ENCODE measurements at places on chromosomes 3 and 15.

GRCh38 chr15:74174219-74174957 is 878 bp downstream of the ISLR start:
- DNase-seq, result peak; percentile 70

GRCh38 chr3:115638991-115639390 is 15.7 kb downstream of the GAP43 start:
- DNase-seq, result no peak

GRCh38 chr3:6089780-6090179 is 771.1 kb upstream of the GRM7 start:
- DNase-seq, result no peak

GRCh38 chr3:24020036-24020691 is 75.1 kb downstream of the NR1D2 start:
- DNase-seq, result peak; percentile 2

GRCh38 chr3:58258392-58259055 is 20.9 kb downstream of the ABHD6 start:
- no peak for DNase-seq

- peak; percentile 12 for DNase-seq
These were observed 631 bp downstream of the UBR1 start for GRCh38 chr15:43105077-43105736.

- DNase-seq, result peak; percentile 12
These were observed 730 bp downstream of the SPRED1 start for GRCh38 chr15:38253351-38253781.

- DNase-seq, result peak; percentile 86
These were observed 73.4 kb upstream of the HACD2 start for GRCh38 chr3:123658118-123658851.

GRCh38 chr3:165056510-165056909 is 21.8 kb downstream of the SI start:
- no peak for DNase-seq

- peak; percentile 98 for DNase-seq
These were observed 10.6 kb downstream of the CISH start for GRCh38 chr3:50600841-50601591.

GRCh38 chr15:41462084-41462795 is 31.4 kb upstream of the ITPKA start:
- no peak for DNase-seq

DNA sequence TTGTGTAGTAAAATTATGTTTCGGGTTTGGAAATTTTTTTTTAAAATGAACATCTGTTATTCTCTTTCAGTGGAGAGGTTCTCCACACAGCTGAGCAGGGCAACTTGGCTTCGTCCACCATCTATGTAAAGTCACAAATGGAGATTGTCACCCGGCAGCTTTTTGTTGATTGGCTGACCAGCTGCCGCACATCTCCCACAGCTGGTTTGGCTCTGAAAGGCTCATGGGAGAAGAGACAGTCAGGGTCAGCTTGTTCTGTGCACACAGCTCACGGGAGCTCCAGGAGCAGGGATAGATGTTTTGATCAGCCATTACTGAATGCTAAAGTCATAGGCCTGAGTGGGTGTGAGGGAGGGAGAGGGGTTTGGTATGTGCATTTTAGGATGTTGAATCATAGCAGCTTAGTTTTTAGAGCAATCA is 12.9 kb upstream of the CCDC80 start:
- DNase-seq, result no peak

DNA sequence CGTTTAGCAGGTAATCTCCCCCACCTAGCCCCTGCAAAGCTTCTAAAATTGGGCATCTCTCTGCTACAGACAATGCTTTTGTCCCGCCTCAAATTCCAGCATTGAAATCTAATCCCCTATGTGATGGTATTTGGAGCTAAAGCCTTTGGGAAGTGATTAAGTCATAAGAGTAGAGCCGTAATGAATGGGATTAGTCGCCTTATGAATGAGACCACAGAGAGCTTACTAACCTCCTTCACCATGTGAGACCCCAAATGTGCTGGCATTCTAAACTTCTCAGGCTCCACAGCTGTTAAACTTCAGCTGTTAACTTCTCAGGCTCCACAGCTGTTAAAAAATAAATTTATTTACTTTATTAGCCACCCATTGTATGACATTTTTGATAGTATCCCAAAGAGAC is 374.2 kb upstream of the BCHE start:
- no peak for DNase-seq

DNA sequence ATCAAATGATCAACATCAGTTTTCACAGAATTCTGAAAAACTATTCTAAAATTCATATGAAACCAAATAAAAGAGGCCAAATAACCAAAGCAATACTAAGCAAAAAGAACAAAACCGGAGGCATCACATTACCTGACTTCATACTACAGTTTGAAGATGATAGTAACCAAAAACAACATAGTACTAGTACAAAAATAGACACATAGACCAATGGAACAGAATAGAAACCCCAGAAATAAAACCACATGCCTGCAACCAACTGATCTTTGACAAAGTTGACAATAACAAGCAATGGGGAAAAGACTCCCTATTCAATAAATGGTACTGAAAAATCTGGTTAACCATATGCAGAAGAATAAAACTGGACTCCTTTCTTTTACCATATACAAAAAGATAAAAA is 75.7 kb upstream of the FXR1 start:
- DNase-seq, result no peak

- DNase-seq, result no peak
These were observed 313.4 kb downstream of the RBMS3 start for GRCh38 chr3:29594261-29594660.

DNA sequence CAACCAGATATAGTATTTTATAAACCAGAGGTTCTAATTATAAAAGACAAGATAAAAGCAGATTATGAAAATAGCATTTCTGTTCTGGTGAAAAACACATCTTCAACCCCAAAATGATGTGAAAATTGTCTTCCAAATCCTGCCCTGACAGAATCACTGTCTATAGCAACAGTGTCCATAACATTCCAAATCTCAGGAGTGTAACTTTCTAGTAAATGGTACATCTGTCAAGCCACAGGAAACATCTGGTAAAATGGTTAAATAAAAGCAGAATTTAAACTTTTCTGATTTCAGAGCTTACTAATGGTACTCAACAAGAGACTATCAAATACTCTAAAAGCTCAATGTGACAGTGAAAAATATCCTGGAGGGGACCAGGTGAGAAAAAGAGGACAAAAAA is 60.5 kb downstream of the VGLL4 start:
- no peak for DNase-seq

GRCh38 chr3:158105119-158105709 is 1.0 kb downstream of the SHOX2 start:
- no peak for DNase-seq

DNA sequence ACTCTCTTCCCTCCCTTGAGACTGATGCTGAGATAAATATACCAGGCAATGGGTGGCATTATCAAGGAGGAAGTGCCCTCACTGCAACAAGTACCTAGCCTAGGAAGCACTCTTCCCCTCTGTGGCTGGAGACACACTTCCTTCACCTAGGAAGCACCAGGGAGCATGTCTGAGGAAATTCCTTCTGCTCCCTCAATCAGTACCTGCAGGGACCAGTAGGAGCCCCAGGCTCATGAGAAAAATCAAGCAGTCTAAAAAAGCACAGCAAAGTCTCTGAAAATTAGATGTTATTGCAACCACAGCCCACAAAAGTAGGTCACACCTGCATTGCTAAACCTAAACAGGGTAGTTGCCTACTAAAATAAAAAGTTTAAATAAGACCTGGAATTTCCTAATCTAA is 78.2 kb upstream of the TRPM1 start:
- DNase-seq, result no peak

DNA sequence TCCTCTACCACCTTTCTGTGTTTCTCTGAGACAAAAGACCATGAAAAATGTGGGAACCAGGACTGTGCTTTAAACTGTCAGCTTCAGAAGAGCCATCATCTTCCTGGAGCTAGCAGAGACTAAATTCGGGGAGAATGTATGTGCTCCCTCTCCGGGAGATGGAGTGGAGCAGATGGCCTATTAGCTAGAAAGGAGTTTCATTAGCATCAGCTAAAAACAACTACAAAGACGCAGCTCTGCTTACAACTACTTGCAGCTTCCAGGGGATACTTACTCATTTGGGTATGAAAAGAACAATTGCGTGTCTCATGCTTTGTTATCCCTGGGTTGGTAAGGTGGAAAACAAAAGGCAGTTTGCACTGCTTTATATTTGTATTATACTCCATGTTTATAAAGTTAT is 159.6 kb downstream of the MFSD1 start:
- no peak for DNase-seq

- no peak for DNase-seq
These were observed 119.4 kb upstream of the LMOD3 start for GRCh38 chr3:69241769-69242168.

DNA sequence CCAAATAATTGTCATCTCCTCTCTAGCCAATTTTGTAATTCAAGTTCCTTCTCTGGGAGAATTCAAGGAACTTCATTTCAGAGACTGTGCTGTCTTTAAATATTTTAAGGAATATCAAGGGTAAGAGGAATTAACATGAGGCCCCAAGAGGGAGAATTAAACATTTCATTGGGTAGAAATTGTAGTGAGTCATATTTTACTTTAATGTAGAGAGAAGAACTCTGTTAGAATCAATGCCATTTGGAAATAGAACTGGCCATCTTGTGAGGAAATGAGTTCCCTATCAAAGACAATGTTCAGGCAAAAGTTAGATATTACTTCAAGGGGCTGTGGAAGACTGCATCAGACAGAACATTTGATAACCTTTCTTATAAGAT is 43.5 kb upstream of the TP63 start:
- no peak for DNase-seq

DNA sequence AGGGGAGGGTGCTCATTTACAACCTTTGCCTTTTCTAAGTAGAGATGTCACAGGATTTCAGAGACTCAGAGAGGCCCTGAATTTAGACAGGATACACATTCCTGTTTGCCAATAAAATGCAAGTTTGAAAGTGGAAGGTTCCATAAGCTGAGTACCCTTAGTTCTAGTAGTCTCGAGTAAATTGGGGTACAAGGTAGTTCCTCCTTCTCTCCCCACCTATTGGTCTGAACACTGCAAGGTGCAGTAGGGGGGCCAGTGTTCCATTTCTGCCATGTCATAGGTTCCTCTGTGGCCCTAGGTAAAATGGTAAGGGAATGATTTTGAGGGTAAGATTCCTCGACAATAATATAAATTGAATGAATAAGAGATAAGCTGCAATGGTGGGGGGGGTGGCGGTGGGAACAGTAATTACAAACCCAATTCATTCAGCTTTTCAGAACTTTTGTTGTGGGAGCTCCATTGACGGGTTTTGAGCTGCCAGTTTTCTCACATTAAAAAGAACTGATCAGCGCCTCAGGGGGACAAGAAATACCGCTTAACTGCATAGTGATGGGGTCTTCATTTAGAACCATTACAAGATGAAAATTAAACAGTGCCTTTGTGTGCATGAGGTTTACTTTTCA is 5.9 kb downstream of the SOX2 start:
- DNase-seq, result no peak

DNA sequence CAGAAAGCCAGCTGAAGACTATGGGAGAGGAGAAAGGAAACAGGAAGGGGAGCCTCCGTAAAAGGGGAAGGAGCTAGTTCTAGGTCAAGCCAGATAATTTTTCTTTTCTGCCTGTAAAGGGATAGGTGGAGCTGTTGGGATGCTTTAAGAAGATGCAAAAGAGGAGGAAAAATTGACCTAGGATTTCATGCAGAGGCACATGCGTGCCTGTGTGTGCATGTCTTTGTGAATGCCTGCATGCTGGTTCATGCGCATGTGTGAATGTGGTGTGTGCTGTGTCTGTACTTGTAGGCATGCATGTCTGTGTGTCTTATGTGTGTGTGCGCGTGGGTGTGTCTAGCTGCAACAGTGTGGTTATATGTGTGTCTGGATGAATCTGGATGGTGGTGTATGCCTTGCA is 27.3 kb downstream of the CCDC33 start:
- DNase-seq, result no peak

- DNase-seq, result no peak
These were observed 96.3 kb upstream of the ALDH1A3 start for GRCh38 chr15:100783291-100783690.

GRCh38 chr15:29471757-29472156 is 202.1 kb upstream of the NSMCE3 start:
- no peak for DNase-seq

- peak; percentile 26 for DNase-seq
These were observed 6.8 kb downstream of the ANXA2 start for GRCh38 chr15:60390871-60391501.

DNA sequence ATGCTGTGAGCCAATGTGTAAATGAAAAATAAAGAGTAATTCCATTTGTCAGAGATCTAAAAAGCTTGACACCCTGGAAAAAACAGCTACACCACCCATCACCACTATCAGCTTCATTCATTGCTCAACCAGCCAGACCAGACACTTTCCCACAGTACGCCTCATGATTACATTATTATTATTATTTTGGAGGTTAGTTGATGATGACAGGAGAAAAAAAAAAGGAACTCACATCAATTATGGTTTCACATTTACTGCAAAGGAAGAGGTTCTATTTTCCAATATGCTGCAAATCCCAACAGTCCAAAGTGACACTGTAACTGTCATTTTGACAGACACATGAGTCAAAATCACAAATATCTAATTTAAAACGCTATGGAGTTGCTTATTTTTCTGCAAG is 134.7 kb upstream of the TSC22D2 start:
- DNase-seq, result no peak

DNA sequence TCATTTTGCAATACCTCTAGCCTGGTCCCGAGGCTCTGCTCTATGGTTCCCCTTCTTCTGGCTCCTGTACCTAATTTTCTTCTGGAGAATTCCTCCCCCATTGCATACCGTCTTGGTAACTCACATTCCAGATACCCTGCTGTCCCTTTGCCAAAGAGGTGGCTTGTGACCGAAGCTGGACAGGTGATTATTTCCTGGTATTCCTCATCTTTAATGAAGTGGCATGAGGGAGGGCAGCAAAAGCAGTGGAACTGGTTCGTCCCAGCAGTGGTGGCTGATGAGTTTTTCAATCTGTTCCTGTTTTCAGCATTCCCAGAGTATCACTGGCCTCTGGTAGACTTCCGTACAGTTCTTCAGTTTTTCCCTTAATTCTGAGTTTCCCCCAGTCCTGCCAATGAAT is 186.2 kb upstream of the CADPS start:
- DNase-seq, result no peak

DNA sequence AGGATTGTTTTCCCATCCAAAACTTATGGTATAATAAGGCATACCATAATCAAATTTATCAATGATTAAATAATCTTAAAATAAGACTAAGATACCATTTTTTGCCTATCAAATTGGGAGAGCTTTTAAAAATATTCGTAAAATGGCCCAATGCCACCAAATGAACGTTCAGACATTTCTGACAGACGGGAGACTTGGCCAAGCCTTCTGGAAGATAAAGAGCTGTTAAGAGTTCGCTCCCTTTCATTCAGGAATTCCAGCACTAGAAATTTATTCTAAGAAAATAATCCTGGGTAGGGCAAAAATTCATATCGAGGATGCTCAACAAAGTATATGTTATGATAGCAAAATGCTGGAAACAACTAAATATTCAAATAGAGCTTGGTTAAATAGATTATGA is 85.6 kb upstream of the NEO1 start:
- DNase-seq, result no peak

GRCh38 chr3:33317963-33318709 is 40.9 kb downstream of the FBXL2 start:
- DNase-seq, result no peak

- no peak for DNase-seq
These were observed 57.9 kb downstream of the BTD start for GRCh38 chr3:15659254-15659975.
